ENCODE measurements at places on chromosomes 16 and 17.

DNA sequence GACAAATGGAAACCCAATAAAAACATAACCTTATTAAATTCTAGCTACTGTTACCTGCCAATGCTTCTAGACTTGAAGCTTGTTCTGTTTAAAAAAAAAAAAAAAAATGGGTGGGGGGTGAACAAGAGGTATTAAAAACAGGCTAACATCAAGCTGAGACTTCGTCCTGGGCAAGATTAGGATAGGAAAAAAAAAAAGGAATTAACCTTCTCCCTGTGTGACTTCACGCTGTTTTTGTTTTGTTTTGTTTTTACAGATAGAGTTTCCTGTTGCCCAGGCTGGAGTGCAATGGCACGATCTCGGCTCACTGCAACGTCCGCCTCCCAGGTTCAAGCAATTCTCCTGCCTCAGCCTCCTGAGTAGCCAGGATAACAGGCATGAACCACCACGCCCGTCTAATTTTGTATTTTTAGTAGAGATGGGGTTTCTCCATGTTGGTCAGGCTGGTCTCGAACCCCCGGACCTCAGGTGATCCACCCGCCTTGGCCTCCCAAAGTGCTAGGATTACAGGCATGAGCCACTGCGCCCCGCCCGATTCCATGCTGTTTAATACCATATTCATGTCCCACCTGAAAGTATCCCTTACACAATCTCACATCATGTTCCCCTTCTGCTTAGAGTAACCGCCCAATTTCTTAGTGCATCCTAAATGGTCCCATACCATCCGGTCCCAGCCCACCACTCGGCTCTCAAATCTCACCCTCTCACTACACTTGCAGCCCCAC is 2.2 kb downstream of the USP31 start:
- no peak for DNase-seq

GRCh38 chr16:79415983-79416640 is 184.4 kb downstream of the MAF start:
- DNase-seq = no peak

DNA sequence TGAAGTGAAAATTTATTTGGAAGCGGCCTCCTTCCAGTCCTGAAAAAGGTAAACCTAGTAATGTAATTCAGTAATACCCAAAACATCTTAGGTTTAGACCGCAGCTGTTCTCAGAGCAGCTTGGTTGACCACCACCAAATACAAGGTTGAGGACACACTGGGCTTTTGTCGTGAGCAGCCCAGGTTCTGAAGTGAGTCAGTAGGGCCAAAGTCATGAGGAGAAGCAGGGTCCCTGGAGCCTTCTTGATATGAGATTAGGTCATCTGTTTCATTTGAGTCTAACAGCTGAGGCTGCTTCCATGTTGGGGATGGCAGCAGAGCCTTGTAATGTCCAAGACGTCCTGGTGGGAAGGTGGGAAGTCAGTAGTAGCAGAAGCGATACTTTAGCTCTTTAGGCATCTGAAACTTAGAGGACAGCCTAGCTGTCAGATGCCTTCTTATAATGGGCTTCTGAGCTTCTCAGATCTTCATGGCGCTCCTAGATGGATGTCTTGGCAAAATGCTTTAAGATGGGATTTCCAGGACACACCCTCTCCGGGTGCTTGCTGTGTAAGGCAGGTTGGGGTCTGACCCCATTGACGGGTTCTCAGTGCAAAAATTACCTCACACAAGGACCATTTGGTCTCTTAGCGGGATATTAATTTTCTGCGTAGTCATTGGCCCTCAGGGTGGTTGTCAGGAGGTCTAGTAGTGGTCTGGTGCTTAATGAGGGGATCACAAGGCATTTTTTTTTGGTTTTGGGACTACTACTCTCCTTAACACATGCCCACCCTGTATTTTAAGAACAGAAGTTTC is 2.4 kb downstream of the ALKBH5 start:
- DNase-seq = no peak

DNA sequence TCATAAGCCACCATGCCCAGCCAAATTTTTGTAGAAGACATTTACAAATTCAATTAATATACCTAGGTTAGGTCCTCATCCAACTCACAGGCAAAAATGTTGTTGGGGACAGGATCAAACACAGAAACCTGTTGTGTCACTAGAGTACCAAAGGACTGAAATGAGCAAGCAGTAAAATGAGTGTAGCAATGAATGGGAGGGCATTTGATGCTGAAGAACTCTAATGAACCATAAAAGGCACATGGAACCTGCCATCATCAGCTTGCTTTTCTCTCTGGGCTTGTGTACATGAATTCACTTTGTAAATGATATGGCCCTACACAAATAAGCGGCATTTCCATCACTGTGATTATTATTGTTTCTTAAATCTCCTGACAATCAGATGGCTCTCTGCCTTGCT is 17.8 kb downstream of the USP31 start:
- no peak for DNase-seq

GRCh38 chr17:7888184-7888920 is at the start of gene CHD3:
Gene CHD3 (plus strand): TSS chr17:7888789. CDS start chr17:7889001, 212 bp downstream.
- DNase-seq = no peak

GRCh38 chr16:78040396-78040795 is 18.0 kb downstream of the CLEC3A start:
- DNase-seq = no peak
